ENCODE measurements at places on chromosomes 3 and 15.

DNA sequence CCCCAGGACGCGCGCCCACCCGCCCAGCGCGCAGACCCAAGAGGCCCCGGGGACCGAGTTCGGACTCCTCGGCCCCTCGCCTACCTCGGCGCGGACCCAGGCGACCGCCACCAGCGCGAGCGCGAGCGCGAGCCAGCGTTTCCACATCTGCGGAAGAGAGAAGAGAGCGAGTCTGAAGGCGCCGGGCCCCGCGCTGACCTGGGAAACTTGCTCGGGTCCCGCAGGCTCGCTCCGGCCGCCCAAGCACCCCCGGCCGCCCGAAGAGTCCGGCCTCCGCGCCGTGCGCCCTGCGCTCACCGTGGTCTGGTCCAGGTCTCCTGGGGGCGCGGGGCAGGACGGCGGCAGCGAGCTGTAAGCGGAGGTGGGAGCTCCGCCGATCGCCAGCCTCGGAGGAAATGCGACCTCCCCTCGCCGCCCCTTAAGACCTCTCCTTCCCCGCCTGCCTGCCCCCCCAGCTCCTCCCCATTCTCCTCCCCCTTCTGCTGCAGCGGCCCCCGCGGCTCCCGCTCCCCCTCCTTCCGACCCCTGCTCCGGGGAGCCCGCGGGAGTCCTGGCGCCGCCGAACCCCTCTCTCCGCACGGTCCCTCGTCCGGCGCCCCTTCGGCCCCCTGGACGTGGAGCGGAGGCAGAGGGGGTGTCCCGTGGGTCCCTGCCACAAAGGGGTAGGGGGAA lies at the start of gene FSTL1:
TSS of gene FSTL1 (minus strand) at position 393 of the 672 bp plus-strand sequence. CDS start at position 147, 246 bp downstream.
- peak; percentile 83 for DNase-seq

GRCh38 chr3:119351581-119351980 lies 57.4 kb downstream of the ARHGAP31 start:
- DNase-seq, result no peak

DNA sequence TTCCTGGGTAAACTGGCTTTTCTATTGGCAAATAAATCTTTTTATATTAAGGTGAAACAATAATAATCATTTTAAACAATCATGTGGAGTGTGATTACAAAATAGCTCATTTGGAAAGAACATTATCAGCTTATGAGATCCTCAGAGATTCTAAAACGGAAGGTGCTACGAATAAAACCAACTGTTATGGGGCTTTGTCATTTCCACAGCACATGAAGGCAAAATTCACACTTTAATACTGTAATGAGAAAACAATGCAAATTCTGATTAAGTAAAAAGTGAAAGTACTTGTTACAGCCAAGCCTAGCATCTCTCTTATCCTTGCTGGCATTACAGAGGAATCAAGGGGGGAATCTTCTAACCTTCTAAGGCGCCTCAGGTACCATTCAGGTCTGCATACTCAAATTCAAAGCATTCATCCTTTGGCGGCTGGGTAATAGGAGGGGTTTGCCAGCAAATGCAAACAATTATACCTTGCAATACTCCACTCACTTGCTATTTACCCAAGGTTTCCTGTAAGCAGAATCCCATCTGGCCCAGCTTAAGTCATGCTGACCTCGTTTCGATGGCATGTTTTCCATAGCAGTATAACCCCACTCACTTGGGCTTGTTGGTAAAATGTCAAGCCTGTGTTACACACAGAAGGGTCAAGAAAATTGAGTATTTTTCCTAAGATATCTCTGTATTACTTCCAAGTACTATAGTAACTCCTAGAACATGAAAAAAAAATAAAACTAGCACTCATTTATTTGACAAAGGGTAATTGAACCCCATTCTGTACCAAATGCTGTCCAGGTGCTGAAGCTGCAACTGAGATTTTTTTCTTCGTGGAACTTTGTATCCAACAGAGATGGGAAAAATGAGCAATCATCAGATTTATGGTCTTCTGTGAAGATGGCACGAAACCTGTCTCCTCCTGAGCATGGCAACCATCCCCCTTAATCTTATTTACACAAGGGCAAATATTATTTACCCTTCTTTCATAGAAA lies 183.7 kb upstream of the LMCD1 start:
- no peak for DNase-seq

GRCh38 chr15:69573815-69574475 lies 121.3 kb downstream of the RPLP1 start:
- DNase-seq, result no peak

DNA sequence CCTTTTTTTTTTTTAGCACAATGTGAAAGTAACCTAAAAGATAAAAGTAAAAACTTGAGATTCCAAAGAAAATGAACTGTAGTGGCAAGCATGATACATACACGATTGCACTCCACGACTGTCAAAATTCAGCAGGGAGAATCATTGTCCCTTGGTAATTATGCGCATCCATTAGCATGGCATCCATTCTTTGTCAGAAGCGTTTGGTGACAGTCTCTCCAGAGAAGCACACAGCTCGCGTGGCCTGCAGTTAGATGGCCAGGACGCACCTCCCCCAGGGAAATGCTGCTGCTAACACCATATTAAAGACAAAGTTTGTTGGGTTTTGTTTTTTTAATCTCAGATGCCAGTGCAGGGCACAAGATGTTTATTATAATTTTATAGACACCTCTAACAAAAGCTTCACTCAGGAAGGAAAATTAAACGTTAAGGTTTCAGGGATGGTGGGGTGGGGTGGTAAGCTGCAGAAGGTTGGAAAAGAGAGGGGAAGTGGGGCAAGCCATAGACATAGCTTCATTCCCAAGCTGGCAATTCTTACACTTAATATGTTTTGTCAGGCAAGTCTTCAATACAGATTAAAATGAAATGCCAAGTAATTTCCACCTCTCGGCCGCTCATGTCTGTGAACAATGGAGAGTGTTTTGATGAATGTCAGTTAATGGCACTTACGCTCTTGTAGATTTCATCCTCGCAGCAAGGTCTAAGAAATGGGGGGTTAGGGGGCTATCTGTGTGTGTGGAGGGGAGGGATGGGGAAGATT lies 142.8 kb upstream of the TOPAZ1 start:
- no peak for DNase-seq

DNA sequence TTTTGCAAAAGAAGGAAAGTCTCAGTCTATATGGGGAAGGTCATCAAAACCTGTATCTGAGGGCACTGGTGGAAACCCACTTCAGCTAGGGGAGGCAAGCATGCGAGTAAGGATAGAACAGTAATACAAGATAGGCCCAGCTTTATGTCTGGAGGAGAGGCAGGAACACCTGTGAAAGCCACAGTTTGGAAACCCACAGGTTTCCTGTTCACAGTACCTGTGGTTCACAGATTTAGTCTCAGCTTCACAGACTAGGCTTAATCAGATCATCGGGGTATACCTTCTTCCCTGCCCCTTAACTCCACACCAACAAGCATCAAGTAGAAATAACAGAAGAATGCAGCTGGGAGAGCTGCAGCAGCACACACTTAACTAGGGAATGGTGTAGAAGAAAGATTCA lies 36.2 kb downstream of the C2CD4B start:
- no peak for DNase-seq

Measured in renal pelvis (tissue), 12 donors.